Fibroblast of skin of right biceps (primary cell): ENCODE measurements at places on chromosomes 13 and 19.

DNA sequence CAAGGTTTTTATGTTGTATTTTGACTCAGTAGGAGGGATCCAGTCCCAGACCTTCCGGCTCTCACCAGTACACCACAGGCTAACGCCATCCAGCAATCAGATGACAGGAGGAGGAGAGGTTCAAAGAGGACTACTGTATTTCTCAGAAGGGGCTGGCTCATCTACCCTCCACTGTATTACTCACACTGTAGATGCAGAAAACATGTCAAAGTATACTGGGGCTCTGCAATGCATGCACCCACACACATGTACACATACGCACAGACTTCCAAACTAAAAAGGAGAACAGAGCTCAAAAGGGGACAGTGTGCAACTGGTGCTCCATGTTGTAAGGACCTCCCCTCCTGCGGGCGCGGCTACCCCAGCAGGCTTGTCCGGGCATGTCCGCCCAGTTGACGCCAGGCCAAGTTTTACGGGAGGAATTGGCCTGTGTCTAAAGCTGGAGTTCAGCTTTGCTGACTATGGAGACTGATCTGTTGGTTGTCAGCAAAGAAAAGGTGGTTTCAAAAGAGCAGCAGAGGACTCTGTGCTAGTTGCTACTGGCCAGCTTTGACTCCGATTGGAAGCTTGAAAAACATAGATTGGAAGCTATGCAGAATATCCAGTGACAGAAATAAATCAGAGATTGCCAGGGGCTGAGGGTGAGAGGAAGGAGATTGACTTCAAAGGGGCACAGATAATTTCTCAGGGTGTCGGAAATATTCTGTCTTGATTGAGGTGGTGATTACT, 314.2 kb downstream of the DLEU7 start:
- DNase-seq: peak; percentile 84

- DNase-seq: peak; percentile 81
These were observed 192.7 kb downstream of the LHFPL6 start for GRCh38 chr13:39410096-39410901.

- DNase-seq: peak; percentile 97
These were observed 134.4 kb upstream of the TSC22D1 start for GRCh38 chr13:44710576-44710975.

DNA sequence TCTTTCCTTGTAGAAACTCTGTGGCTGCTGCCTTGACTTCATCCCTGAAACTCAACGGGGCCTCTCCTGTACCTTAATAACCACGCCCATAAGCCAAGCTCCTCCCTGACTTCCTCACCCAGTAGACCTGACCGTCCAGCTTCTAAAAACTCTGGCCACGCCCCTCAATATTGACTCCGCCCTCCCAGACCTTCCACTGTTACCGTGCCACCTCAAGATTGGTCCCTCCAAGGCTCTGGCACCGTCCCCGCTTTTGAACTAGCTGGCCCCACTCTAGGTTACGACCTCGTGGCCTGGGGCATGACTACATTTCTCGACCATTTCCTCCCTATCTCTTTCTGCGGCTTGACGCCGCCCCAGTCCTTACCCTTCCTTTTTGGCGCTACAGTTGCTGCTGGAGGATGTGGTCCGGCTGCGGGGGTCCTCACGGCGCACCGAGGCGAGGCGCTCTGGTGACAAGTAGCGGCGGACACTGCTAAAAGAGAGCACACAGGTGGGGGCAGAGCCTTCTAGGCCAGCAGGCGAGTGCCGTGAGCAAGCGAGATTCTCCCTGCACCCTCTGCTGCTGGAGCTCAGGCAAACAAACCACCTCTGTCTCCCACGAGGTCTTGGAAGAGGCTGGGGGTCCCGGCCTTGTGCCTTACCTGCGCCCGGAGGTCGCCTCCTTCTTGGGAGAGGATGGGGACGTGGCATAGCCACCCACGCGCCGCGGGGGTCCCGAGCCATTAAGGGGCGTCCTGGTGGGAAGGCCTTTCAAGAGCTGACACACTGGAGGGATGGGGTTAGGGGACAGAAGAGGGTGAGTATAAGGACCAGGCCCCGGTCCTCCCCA, 2.3 kb upstream of the EML2 start:
- DNase-seq: peak; percentile 79

DNA sequence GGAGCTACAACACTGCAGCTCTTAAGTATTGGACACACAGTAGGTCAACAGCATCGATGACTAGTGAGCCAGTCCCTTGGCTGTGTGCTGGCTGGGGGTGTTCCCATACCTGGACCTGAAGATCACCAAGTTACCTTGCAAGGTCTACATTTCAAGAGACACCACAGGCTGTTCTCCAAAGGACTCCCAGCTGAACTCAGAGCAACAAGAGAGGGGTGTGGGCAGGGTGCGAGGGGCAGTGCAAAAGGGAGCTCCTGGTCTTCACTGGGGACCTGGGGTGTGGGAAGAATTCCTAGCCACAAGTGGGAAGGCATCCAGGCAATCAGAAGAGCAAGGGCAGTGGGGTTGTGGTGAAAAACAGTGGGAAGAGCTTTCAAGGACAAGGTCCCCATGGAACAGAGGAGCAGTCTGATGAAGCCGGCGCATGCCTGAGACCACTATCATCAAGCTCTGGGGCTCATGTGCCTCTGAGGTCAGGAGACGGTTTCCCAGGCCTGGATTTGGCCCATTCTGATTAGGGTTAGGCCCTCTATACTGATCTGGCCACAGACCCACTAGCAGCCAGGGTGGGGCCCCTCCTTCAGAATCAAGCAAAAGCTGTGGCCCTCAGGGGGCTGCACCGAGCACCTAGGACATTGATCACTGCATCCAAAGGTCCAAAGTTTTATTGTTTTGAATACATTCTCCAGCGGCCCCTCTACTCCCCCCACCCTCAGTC, 4.7 kb upstream of the GSK3A start:
- peak; percentile 55 for DNase-seq

GRCh38 chr13:100794575-100794974, 120.0 kb upstream of the TMTC4 start:
- no peak for DNase-seq

GRCh38 chr13:66673401-66673800, 556.7 kb downstream of the PCDH9 start:
- peak; percentile 76 for DNase-seq

DNA sequence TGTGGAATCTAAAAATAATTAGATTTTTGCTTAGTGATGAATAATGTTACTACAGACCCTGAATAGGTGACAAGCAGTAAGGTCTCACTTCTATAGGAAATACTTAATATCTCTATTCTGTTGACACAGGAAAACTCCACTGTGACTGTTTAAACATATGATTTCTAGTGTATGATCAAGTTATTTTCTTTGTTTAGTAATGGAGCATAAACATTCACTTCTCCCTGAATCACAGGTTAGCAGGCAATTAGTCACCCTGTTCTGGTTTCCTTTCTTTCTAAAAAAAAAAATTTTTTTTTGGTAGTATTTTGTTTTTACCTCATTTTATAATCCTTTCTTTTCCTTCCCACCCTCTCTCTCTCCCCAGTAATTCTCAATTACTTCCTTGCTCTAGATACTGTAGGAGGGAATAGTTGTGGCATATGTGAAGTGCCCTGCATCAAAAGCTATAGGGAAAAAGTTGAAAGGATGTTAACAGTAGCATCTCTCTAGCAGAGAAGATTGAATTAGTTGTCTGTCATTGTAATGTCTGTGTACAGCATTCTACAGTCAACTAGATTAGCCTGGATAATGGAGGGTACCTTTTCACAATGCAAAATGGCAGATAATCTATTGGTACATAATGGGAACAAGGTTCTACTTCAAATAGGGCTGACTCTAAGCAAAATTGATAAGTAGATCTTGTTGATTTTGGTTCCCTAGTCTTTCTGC, 3.5 kb downstream of the HS6ST3 start:
- DNase-seq: no peak

DNA sequence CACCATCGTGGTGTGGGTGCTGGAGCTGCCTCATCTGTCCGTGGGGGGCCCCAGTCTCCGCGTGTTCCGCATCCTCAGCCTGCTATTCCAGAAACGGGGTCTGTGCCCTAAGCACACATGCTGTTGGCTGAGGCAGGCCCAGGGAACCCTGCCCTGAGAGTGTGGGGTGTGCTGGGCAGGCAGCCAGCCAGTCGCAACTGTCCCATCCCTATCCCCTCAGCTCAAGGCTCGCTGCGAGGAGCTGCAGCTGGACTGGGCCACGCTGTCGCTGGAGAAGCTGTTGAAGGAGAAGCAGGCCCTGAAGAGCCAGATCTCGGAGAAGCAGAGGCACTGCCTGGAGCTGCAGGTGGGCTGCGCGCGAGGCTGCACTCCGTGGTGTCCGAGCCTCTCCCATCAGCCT, 21.9 kb downstream of the PLEKHJ1 start:
- no peak for DNase-seq

- DNase-seq: no peak
These were observed 4.0 kb downstream of the IGFLR1 start for GRCh38 chr19:35738021-35738886.

DNA sequence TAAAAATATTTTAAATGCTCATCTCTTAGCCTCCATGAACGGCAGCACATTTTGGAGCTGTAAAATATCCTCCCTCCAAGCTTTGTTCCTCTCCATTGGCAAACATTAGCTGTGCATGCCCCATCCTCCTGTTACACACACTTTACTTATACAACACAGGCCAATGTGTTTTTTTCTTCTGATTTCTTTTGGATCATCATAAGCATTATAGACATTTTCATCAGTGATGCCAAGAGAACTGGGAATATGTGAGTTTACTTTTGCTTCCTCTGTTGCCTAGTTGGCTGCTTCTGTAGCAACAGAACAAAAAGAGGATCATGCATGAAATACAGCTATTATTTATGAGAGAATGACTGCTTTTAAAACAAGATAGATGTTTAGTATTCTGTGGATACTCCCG, 142.6 kb downstream of the PCDH9 start:
- no peak for DNase-seq

- no peak for DNase-seq
These were observed 431.7 kb downstream of the KLF12 start for GRCh38 chr13:73702419-73703071.

GRCh38 chr19:6577476-6578125, 13.3 kb downstream of the CD70 start:
- no peak for DNase-seq

GRCh38 chr19:41863209-41863931, 3.3 kb downstream of the RPS19 start:
- DNase-seq: no peak

DNA sequence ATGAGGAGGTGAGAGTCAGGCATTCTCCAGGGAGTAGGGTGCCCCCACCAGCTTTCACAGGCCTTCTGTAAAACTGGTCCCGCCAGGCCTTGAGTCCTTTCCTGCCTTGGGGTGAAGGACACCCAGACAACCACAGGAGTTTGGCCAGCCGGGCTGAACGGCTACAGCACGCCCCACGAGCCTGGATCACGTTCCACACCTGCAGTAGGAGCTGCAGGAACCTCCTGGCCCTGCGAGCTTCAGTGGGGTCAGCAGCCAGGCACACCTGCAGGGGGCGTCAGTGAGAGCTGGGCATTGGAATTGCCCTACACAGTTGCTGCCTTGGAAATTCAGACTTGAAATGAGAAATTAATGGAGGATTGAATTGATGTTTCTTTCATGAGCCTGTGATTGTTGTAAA, 45.7 kb downstream of the COL4A2 start:
- DNase-seq: no peak

DNA sequence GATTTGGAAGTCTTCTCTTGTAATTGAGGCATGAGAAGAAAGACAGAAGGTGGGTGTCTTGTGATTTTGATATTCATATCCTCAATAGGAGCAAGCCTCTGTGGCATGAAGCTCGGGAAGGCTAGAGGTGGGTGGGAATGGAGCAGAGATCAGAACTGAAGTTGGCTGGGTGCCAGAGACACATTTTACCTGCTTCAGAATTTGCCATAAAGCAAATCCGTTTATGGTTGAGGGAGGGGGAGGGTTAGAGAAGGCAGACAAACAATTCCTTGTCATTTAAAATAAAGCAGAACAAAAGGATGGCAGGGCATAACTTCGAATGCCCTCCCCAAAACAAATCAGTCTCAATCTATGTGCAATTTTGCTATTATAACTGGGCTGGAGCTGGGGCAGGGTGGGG, 305.9 kb downstream of the KLF5 start:
- no peak for DNase-seq

DNA sequence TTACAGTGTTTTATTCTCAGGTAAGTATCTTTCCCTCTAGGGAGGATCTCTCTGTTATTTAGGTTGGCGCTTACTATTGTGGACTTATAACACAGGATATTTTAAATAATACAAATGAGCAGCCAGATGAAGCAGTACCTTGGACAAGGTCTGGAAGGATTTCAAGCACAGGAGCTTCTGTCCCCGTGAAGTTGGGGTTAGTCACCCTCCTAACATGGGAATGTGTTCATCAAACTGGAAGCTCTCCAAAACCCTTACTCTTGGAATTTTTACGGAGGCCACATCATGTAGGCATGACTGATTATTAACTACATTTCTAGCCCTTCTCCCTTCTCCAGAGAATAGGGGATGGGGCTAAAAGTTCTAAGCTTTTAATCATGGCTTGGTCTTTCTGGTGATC, 38.3 kb upstream of the SPRY2 start:
- DNase-seq: peak; percentile 84

DNA sequence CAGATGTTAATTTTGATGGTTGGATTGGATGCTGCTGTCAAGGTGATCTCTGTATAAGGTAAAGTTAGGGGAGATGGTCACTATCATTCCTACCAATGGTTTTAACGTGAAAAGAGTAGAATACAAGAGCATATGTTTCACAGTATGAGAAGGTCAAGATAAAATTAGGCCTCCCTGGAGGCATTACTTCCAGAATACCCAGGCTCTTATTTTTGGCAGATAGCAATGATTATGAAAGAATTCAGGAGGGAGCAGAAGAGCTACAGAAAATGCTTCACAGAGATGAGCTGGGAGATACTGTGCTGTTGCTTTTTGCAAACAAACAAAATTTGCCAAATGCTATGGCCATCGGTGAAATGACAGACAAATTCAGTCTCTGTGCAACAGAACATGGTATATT, 547.5 kb upstream of the SPRY2 start:
- DNase-seq: no peak

DNA sequence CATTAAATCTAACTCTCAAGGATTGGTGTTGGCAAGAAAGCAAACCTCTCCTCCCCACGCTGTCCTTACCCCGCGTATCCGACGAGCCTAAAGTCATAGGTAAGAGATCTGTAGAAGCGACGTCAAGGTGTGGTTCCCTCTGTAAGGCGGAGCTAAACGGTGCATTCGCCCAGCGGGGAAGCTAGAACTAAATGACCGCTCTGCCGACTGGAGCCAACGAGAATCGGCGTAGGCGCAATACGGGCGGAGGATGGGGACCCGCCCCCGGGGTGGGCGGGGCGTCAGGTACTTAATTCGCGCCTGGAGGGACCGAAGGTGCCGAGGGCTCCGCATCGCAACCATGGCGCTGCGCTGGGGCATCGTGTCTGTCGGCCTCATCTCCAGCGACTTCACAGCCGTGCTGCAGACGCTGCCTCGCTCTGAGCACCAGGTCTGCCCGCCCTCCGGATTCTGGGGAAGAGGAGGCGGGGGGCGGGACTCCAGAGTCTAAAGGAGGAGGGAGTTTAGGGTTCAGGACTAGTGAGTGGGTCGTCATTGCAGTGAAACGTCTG, at the start of gene DHDH:
Gene DHDH (plus strand): TSS at position 318 of the 551 bp plus-strand sequence. CDS start 23 bp downstream, at position 341.
- peak; percentile 42 for DNase-seq

DNA sequence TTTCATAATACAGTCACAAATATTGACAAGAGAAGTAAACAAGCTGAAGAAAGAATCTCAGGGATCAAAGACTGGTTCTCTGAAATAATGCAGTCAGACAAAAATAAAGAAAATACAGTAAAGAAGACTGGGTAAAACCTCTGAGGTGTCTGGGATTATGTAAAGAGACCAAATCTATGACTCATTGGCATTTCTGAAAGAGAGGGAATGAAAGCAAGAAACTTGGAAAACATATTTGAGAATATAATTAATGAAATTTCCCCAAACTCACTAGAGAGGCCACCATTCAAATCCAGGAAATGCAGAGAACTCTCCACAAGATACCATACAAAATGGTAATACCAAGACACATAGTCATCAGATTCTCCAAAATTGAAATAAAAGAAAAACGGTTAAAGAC, 53.0 kb upstream of the GPC6 start:
- DNase-seq: peak; percentile 37
